T-helper 1 cell (primary cell): ENCODE measurements at places on chromosomes 2 and 18.

- no peak for DNase-seq
Measured at GRCh38 chr18:13676471-13676870, 49.9 kb downstream of the FAM210A start.

DNA sequence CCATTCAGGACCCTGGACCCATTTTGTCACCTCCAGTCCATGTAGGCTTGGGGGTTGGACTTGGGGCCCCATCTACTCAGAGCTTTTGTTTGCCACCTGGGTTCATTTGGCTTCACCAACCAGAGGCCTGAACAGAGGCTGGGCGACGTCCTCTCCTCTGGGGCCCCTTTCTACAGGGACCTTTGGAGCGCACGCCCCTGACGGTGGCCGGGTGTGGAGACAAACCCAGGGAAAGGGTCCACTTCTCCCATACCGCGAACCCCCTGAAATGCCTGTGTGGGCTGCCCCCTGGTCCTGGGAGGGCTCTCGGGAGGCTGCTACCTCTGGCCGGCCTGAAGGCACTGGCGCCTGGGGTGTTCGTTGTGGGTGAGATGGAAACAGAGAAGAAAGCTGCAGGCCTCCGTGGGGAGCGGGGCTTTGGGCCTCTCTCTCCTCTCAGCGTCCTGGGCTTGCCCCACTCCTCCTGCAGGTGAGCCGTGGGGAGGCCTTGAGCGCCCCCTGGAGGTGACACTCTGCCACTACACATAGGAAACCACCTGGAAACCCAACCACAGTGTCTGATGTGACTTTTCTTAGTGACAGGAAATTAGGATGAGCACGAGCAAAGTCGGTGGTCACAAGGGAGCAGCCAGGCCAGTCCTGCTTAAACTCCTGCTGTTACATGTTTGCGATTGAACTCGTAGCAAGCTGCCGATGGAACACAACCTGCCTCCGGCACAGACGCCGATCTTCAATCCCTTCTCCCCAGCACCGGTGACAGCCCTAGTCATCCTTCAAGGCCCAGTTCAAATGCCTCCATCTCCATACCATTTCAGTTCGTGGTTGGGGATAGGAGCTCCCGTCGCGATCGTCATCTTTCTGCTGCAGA is 12.0 kb upstream of the NTSR2 start:
- no peak for DNase-seq

GRCh38 chr2:209773377-209773776 is 1.7 kb downstream of the UNC80 start:
- no peak for DNase-seq

DNA sequence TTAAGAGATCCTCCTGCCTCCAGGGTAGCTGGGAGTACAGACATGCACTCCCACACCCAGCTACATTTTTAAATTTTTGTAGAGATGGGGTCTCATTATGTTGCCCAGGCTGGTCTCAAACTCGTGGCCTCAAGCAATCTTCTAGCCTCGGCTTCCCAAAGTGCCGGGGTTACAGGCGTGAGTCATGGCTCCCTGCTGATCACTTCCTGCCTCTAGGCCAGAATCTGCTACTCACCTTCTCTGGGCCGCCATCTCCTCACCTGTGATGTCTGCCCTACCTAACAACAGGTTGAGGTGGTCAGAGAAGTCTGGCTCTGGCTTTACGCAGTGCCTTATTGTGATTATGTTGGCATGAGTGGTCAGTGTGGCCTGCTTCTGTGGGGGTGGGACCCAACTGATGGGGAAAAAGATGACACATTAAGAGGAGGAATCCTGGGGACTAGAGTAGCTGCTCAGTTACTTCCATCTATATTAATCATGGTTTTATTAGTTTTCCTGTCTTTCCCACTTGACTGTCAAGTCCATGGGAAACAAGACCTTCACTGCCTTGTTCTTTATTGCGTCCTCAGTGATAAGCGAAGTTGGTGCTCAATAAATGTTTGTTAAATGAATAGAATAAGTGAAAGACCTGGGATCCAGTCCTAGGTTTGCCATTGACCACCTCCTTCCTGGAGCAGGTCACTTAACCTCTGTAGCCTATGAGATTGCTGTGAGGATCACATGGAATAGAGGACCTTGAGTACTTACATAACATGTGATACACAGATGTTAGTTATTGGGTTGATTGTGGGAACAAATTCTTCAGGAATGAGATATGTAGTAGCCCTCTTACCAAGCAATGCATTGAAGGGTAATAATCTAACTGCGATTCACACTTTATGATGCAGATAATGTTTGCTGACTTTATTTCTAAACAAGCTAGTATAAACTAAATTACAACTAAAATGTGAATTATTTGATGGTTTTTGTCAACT is 15.7 kb downstream of the KCTD1 start:
- no peak for DNase-seq

DNA sequence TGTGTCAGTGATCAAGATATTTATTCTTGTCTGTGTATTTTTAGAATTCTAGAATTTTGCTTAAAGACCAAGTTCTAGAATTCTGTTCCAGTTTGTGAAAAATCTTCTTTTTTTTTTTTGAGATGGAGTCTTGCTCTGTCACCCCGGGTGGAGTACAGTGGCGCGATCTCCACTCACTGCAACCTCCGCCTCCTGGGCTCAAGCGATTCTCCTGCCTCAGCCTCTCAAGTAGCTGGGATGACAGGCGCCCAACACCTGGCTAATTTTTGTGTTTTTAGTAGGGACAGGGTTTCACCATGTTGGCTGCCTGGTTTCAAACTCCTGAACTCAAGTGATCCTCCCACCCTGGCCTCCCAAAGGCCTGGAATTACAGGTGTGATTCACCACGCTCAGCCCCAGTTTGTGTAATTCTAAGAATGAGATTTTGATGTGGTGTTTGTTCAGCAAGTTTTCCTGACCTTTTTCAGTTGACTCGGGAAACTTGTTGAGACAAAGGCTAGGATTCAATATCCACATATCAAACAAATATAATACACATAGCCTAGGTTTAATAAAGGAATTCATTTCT is 3.6 kb downstream of the EIF5B start:
- no peak for DNase-seq

GRCh38 chr2:145020694-145021093 is 500.8 kb upstream of the ZEB2 start:
- no peak for DNase-seq

DNA sequence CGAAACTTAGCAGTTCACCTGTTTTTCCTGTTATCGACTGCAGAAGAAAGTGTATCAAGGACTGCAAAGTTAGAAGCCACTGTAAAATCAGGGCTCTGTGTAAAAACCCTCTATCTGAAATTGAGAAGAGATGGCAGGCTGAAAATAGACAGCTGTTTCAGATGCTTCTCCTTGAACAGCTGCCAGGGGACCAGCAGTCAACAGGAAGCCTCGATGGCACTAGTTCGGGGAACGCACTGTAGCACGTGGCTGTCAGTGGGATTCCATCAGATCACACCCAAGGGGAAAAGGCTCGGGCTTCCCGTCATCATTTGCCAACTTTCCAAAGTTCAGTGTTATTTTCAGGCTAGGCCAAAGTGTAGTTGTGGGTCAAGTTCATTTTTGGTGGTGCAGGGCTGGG is 316.9 kb downstream of the TXNL1 start:
- no peak for DNase-seq

DNA sequence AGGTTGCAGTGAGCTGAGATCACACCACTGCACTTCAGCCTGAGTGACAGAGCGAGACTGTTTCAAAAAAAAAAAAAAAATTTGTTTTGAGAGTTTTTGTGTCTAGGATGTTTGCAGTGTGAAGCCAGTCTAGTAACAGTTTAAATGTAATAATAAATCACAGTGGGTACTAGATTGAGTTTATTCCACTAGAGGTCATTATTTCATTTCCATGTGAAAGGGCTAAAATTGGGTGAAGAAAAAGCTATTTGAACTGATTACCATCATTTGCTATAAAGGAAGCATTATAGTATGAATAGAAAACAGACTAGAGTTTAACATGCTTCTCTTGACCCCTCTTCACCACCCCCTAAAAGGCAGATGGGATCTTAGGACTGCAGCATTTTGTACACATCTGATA is 20.3 kb downstream of the SNRPD1 start:
- DNase-seq: no peak

- DNase-seq: no peak
Measured at GRCh38 chr18:10486362-10486761, 31.9 kb downstream of the APCDD1 start.

DNA sequence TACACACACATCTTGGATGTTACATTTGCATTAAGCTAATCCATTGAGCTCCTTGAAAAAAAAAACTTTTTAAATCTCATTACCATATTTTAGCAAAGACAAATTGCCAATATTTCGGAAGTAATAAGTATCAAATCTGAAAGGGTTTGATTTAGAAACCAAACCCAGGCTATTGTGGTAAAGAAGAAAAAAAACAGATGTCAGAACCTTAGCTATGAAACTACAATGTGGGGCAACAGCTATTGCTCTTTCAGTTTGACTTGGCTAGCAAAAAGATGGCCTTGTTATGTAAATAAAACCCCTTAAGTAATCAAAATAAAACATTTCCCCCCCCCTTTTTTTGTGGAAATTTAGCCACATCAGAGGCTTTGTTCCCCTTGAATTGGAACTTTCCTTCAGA is 41.2 kb upstream of the REG3A start:
- no peak for DNase-seq

DNA sequence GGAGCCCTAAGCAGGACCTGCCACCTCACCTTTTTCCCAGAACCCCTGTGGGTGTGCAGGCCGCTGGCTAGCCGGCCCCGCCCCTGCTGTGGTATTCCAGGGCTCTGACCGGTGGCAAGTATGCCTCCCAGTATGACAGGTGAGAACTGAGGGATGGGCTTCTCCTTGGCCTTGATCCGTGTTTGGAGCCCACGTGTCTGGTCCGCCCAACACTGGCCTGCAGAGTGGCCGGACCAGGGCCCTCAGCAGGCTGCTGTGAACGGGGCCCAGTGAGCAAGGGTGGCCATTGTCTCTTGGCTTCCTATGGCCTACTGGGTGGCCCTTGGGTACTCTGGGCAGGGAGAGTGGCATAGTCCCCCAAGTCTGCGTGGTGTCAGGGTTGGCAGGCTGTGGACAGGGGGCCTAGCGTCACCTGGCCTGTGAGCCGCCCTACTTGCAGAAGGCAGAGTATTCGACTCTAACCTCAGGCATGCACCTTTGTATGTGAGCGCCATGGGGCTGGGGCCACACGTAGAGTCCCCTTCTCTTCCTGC is 1.8 kb downstream of the RNPEPL1 start:
- DNase-seq: no peak
